ENCODE measurements at places on chromosomes 1 and 21.

DNA sequence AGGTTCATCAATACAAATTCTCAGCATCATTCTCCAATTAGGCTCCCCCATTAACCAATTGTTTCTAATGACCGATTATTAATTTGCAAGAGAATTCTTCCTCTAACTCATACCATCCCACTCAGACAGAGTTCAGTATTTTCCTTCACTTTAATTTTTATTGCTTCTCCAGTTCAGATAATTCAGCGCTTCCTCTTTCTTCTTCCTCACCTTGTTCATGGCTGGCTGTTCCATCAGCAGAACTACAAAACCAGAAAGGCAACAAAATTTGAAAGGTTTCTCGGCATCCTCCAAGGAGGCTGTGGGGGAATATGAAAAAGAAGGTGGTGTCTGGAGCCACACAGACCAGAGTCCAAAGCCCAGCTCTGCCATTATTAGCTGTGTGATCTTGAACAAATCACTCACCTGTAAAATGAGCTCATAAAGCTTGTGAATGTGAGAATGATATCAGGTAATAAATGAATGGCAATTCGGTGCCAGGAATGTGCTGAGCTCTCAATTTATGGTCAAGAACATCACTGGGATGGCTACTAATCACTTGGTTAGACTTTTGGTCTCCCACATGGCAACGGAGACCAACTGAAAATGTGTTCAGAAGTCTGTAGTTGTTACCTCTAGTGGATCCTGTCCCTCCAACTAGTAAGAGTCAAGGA lies 11.7 kb upstream of the ZNF436 start:
- DNase-seq = no peak

DNA sequence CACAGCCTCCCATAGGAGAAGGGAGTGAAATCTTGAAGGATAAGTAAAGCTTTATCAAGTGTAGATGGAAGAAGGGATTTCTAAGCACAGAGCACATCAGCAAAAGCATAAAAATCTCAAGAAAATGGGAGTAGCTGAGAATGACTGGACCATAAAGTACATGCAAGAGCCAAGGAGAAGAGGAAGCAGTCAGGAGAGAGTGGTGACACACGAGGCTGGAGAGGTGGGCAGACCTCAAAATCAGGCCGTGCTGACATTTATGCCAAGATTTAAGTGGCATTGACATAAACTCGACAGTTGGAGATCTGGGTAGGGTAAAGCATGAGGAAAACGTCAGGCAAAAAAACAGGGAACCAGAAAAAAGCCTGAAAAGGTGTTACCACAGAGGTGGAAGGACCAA lies 62.3 kb downstream of the GFI1 start:
- no peak for DNase-seq

GRCh38 chr1:204830747-204831146 lies 39.9 kb upstream of the NFASC start:
- DNase-seq = no peak

DNA sequence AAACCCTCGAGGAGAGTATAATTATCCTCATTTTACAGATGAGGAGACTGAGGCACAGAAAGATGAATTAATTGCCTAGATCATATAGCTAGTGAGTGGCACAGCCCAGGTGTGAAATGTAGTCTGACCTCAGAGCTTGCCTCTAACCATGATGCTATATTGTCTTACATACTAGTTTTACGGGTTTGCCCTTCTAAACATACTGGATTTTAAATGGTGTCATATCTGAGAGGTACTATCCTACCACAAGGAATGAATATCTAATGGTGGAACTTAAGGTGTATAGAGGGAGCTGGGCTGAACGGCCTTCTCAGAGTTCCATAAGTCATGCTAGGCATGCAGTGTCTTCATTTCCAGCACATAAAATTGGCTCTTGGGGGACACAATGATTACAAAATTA lies 77.9 kb upstream of the EDEM3 start:
- no peak for DNase-seq

Measured in D341Med (cell line).